ENCODE measurements at places on chromosomes 13 and 19.

DNA sequence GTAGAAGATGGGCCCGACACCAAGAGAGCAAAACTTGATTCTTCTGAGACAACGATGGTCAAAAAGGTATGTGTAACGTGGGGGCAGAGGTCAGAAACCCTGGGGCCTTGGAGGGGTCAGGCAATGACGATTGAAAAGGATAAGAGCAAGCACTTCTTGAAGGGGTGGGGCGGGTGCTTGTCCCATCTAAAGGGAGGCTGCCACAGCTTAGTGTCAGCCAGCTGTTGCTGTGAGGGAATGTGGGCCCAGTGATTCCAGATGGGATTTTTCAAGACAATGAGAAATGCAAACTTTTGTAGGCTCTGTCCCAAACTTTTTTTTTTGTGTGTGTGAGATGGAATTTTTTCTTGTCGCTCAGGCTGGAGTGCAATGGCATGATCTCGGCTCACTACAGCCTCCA lies 24.5 kb downstream of the SAE1 start:
- DNase-seq, result no peak

DNA sequence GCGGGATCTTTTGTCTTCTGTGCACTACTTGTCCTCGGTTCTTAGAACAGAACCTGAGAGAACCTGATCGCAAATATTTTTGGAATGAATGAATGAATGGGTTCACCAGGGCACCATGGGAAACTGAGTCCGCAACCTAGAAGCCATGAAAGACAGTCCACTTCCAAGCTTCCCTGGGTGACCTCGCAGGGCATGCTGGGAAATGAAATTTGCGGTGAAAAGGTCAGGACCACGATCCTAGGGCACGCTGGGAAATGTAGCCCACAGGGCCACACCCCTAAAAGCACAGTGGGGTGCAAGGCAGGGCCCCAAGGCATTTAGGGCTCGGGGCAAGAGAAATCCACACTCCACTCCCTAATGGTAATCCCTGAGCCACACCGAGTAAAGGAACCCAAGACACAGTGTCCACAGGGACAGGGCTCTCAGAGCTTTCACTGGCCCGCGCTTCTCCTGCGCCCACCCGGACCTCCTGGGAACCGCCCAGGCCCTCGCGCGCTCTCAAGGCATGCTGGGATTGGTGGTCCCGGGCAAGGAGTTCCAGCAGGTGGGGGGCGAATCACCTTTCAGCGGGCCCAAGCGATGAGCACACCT lies 1.1 kb upstream of the PPP1R12C start:
- no peak for DNase-seq

DNA sequence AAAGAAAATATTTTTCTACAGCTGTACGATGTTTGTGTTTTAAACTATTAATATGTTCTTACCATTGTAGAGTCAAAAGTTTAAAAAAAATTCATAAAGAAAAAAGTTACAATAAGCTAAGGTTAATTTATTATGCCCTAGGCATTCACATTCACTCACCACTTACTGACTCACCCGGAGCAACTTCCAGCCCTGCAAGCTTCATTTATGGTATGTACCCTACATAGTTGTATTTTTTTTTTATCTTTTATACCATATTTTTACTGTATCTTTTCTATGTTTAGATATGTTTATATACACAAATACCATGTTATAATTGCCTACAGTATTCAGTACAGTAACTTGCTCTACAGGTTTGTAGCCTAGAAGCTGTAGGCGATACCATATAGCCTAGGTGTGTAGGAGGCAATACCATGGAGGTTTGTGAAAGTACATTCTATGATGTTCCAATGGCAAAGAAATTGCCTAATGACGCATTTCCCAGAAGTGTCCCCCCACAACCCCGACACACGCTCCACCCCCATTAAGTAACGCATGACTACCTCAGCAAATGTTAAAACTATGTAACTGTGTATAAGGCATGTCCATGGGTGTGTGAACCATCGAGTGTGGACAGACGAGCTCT lies 60.4 kb downstream of the SLITRK6 start:
- DNase-seq, result no peak

DNA sequence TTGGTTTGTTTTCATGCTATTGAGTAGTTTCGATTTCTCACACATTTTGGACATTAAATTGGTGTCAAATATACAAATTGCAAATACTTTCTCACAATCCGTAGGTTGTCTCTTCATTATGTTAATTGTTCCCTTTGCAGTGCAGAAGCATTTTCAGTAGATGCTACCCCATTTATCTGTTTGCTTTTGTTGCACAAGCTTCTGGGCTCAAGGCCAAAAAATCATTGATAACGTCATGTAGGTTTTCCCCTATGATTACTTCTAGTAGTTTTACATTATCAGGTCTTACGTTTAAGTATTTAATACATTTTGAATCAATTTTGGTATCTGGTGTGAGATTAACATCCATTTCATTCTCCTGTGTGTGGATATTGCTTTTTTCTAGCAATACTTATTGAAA lies 14.0 kb upstream of the ZNF347 start:
- DNase-seq, result no peak

DNA sequence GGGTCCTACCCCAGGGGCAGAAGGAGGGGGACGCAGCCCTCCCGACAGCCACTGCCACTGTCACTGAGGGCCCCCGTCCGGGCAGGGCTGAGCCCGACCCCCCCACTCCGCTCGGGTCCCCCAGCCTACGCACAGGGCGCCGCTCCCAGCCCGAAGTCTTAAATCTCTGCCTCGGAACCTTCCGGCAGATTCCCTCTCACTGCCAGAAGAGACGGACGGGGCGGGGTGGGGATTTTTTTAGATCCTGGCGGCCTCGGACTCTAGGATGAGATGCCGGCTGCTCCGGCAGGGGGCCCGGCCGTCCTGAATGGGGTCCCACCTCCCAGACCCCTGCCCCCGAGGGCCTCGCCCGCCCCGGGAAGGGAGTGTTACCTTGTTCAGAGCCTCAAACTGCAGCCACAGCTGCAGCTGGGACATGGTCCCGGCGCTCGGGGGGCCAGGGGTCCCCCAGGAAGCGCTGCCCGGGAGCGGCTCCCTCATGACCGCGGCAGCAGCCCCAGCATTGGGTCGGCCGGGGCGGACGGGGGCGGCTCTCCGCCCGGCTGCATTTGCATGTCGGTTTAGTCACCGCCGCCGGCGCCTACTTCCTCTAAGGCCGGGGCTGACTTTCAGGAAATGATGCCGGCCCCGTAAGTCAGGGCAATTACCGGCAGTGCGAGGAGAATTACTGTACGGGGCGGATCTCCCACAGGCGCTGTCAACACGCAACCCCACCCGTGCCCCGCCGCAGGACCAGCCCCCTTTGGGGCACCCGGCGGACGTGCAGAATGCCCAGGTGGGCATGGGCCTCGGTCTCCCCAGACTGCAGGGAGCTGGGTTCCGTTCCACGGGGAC lies 28.1 kb downstream of the GPX4 start:
- peak; percentile 89 for DNase-seq

DNA sequence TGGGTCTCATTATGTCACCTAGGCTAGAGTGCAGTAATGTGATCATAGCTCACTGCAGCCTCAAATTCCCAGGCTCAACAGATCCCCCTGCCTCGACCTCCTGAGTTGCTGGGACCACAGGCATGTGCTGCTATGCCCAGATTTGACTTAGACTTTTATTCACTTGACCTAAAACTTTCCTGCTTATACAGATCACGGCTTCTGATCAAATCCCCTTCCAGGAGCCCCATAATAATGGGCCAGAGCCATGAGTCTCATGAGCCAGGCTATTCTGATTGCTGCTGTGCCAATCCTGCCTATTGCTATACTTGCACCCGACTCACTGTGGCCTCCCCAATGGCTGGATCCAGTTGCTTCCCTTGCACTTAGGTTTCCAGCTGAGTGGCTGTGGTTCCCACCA lies 42.0 kb downstream of the C1QTNF9 start:
- no peak for DNase-seq

- no peak for DNase-seq
Measured at GRCh38 chr19:5171711-5172110, 168.9 kb downstream of the PTPRS start.

- DNase-seq, result no peak
Measured at GRCh38 chr19:53311044-53311443, 22.5 kb upstream of the ZNF845 start.

GRCh38 chr13:77349365-77349764 lies 22.5 kb upstream of the MYCBP2 start:
- DNase-seq, result no peak

- DNase-seq, result peak; percentile 56
Measured at GRCh38 chr19:57708641-57709361, at the start of gene ZNF154. Gene ZNF154, minus strand, starts transcription at chr19:57709204. Its CDS starts 233 bp downstream, at chr19:57708971.

- no peak for DNase-seq
Measured at GRCh38 chr13:28001837-28002473, 13.5 kb upstream of the URAD start.

- DNase-seq, result no peak
Measured at GRCh38 chr13:98875146-98875729, 102.6 kb downstream of the DOCK9 start.

GRCh38 chr13:105255472-105255871 lies 1280.0 kb downstream of the EFNB2 start:
- no peak for DNase-seq

DNA sequence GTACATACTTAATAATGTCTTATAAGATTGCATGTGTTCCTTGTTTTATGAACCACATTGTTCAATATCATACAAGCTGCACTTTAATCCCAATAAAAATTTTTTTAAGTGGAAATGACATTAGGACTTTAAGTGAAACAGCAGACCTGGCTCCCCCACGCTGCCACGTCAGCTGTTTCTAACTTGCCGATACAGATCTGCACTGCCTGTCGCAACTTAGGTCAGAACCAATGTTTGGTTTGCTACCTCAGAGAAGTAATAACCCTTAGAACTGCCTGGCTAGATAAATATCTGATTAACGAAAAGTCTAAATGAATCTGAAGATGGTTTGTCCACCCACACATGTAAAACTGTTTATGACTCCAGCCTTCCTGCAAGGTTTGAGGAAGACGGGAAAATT lies 327.5 kb upstream of the DACH1 start:
- no peak for DNase-seq

All from GM12891 (cell line).